ENCODE measurements at places on chromosomes 3 and 15.

DNA sequence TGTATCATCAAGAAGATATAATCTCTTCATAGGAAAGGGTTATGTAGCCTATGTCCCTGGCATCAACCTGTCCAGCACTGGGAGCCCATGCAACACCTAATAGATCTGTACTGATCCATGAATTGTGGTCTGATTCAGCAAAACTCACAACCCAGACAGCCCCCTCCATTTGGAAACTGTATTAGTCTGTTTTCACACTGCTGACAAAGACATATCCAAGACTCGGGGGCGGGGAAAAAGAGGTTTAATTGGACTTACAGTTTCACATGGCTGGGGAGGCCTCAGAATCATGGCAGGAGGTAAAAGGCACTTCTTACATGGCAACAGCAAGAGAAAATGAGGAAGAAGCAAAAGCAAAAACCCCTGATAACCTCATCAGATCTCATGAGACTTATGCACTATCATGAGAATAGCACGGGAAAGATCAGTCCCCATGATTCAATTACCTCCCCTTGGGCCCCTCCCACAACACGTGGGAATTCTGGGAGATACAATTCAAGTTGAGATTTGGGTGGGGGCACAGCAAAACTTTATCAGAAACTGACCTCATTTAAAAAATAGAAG, 83.3 kb downstream of the TRIM42 start:
- no peak for DNase-seq

DNA sequence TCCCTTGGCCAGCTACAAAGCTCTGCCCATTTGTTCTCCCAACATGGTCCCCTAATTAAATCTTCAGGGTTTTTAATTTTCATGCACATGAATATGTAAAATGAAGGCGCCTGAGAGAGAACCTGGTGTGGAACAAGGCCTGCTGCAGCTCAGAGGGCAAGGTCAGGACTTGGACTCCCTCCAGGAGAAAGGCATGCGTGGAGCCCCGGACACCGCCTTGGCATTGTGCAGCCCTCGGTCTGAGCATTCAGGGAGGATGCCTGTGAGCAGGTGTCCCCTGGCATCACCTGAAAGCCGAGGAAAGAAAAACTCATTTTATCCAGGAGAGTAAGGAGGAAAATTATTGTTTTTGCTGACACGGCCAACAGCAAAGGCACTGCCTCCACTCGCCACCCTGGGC, 33.8 kb upstream of the EPHB1 start:
- no peak for DNase-seq

DNA sequence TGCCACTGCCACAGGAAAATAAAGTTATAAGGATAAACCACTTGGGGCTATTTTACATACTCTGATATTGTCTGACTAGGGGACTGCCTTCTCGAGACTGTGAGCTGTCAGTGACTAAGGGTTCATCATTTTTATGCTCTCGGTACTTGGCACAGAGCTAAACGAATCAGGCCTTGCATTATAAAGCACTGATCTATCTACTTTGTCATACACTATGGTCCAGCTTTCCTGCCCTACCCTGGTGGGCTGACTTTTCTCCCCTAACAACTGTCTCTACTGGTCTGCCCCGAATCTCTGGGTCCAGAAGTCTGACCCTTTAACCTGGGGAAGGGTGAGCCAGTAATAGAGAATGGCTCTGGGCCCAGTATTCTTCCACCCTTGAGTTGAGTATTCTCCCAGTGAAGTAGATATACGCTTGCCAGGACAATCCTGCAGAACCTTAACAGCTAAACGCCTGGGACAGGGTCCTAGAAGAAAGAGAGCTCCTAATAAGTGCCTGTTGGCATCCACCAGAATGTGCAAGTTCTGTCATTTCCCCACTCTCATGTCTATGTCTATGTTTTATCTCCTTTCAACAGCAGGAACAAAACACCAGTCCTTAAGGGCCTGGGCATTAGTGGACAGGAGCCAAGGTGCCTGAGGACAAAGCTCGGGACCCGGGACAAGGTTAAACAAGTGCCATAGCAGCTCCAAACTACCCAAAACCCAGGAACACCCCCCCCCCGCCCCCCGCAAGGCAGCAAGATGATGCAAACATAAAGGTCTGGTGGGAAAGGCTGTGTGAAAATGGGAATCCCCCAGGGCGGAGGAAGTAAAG, 1.2 kb downstream of the LARP6 start:
- no peak for DNase-seq

GRCh38 chr3:151387432-151387831, 2.9 kb upstream of the P2RY12 start:
- DNase-seq, result no peak

DNA sequence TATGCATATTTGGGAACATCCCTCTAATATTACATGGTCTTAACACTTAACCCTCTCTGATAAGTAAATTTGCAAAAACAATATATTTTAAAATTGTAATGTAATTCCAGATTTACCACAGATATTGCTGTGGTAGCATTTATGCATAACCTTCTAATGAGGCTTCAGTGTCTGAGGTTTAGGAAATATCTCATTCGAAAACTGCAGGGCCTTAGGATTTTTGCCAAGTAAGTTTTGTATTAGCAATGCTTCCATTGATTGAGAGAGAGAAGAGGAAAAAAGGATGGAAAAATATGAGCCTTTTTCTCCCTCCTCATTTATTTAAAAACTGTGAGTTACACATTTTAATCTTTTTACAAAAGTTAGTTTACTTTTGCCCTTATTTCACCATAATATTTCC, 294.6 kb downstream of the EPHA3 start:
- DNase-seq, result no peak

DNA sequence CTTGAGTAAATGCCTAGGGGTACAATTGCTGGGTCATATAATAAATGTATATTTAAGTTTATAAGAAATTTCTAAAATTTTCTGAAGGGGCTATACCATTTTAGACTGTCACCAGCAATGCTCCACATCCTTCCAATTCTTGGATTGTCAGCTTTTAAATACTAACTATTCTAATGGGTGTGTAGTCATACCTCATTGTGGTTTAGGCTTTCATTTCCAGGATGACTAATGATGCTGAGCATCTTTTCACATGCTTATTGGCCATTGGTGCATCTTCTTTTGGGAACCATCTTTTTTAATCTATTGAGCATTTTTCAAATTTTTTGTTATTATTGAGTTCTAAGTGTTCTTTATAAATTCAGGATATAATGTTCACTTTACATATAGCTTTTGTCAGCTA, 52.5 kb upstream of the CORO2B start:
- DNase-seq, result no peak

DNA sequence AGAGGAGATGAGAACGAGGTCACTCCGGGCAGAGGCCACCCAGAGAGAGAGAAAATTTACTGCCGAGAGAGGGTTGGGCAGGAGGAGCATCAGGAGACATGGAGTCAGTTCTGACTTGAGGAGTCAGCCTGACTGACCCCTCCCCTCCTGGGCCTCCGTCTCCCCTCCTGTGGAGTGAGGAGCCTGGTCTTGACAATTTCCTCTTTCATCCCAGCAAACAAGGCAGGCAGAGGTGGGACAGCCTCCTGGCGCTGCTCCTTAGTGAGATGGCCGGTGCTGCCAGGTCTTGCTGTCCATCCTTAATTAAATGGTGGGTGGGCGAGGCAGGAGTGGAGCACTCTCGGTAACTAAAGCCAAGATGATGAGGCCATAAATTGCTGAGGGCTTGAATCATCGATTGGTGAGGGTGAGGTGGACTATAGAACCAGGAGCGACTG, 60.6 kb downstream of the CYP11A1 start:
- DNase-seq, result no peak

DNA sequence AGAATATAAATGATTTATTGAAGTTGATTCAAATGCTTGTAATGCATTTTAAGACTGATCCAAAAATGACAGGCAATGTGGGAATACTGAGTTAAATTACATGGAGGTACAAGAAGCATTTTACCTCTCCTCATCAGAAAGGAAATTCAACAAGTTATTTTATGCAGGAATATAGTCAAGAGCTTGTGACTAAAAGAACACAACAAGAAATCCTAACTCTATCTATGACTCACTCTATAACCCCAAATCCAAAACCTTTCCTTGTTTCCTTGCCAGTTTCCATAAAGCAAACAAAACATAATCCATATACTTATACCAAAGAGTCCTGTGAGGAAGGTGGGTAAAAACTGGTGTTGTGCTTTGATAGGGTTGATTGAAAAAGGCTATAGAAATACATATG, 30.8 kb downstream of the SIN3A start:
- DNase-seq, result no peak

GRCh38 chr3:147735616-147736015, 326.5 kb downstream of the ZIC1 start:
- no peak for DNase-seq

GRCh38 chr3:62567097-62568021, 194.0 kb upstream of the FEZF2 start:
- no peak for DNase-seq

DNA sequence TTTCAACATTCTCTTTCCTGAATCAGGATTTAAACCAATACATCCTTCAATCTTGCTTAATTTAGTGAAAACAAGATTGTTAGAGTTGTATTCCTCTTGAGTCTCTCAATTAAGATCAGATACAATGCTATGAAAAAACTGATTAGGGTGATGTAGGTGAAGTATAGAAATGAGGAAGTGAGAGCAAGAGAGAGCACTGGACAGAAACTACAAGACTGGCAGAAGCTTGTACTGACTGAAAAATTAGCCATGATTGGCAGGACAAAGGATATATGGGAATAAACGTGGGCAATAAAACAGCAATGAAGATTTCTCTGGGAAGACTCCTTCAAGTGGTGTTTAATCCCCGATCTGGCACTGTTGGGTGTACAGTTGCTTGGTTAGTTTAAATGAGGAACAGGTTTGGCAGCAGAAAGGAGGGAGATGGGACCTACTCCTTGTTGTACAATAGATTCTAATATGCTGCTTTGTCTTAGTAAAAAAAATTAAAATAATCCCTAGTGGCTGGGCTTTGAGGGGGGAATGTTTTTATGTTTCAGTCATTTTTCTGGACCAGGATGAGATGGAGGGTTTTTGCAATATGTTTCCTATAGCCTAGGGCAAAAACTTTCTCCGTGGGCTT, 252.7 kb downstream of the SLC9A9 start:
- DNase-seq, result no peak

GRCh38 chr3:53775834-53776251, 70.4 kb downstream of the CHDH start:
- DNase-seq, result no peak

- no peak for DNase-seq
These were observed 26.5 kb upstream of the CP start for GRCh38 chr3:149247929-149248691.

DNA sequence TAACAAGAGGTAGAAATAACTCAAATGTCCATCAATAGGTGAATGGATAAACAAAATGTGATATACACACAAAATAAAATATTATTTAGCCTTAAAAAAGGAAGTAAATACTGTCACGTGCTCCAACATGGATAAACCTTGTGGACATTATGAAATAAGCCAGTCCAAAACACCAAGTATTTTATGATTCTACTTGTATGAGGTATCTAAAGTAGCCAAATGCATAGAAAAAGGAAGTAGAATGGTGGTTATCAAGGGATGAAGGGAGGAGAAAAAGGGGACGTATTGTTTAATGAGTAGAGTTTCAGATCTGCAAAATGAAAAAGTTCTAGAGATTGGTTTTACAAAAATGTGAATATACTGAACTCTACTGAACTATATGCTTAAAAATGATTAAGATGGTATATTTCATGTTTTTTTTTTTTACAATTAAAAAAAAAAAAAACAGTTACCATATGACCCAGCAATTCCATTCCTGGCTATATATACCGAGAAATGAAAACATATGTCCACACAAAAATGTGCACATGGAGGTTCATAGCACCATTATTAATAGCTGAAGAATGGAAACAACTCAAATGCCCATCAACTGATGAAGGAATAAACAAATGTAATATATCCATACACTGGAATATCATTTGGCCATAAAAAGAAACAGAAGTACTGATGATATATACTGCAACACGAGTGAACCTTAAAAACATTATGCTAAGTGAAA, 29.1 kb upstream of the MAP6D1 start:
- DNase-seq, result no peak

GRCh38 chr3:146044046-146044445, 116.9 kb downstream of the PLOD2 start:
- DNase-seq, result no peak

DNA sequence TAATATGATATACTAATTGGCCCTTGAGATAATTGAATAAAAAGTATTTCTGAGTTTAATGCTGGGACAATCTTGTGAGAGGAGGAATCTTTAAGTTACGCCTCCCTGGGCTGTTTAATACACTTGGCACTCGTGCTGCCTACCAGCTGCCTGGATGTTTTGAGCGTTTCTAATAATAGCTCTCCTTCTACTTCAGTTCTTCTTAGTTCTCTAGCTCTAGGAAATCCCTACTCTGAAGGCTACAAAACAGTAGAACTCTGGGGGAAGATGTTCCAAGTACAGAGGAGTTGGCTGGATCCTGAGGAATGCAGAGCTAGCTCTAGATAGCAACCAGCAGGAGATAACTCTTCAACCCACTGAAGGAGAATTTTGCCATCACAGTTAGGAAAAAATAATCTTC, 3.5 kb downstream of the NAALADL2 start:
- no peak for DNase-seq

DNA sequence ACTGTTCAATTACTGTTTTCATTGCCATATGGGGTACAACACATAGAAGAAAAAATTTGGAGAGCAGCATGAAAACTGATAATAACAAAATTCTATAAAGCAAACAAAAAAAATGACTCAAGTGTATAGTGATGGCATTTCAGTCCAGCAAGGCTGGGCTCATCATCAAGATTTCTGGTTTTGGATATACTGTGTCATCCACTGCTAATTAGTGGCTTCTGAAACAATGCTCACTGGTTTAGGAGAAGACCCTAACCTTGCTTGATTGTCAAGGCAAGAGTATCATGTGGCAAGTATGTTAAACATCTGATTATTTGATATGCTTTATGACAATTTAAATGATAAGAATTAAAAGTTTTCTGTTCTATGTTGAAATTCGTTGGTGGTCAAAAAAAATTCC, 96.9 kb downstream of the RFX7 start:
- DNase-seq, result no peak

- no peak for DNase-seq
These were observed 171.7 kb upstream of the TLE3 start for GRCh38 chr15:70269311-70269911.

- no peak for DNase-seq
These were observed 4.2 kb upstream of the TCAIM start for GRCh38 chr3:44334326-44334725.

DNA sequence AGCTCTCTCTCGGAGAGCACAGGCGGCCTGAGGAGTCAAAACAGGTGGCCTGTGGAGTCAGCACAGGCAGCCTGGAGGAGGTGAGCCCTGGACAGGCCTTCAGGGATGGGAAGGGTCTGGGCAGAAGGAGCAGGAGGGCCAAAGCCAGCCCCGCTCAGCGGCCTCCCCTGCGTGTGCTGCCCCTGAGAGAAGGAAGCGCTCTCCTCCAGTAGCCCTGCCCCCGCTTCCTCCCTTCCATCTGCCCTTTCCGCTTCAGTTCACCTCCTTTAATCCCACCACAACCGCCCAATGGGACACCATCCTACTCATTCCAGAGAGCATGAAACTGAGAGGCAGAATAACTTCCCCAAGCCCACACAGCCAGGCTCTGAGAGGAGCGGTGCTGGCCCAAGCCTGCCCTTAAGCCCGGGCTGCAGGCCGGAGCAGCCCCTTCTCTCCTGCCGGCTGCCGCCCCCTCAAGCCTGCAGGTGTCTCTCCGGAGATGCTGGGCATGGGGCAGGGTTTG, 3.2 kb upstream of the NR2E3 start:
- DNase-seq, result no peak
